Left kidney (tissue), 8 donors: ENCODE measurements at places on chromosomes 11 and 22.

GRCh38 chr11:106939157-106939556 is 79.1 kb downstream of the GUCY1A2 start:
- DNase-seq, result no peak

- DNase-seq, result no peak
Measured at GRCh38 chr22:44229331-44229730, 48.6 kb downstream of the PARVG start.

- DNase-seq, result no peak
Measured at GRCh38 chr11:1468473-1469066, 18.0 kb downstream of the MOB2 start.

- DNase-seq, result no peak
Measured at GRCh38 chr11:68050371-68050841, 11.6 kb downstream of the TCIRG1 start.

GRCh38 chr11:34380696-34381095 is 22.9 kb upstream of the ABTB2 start:
- no peak for DNase-seq

DNA sequence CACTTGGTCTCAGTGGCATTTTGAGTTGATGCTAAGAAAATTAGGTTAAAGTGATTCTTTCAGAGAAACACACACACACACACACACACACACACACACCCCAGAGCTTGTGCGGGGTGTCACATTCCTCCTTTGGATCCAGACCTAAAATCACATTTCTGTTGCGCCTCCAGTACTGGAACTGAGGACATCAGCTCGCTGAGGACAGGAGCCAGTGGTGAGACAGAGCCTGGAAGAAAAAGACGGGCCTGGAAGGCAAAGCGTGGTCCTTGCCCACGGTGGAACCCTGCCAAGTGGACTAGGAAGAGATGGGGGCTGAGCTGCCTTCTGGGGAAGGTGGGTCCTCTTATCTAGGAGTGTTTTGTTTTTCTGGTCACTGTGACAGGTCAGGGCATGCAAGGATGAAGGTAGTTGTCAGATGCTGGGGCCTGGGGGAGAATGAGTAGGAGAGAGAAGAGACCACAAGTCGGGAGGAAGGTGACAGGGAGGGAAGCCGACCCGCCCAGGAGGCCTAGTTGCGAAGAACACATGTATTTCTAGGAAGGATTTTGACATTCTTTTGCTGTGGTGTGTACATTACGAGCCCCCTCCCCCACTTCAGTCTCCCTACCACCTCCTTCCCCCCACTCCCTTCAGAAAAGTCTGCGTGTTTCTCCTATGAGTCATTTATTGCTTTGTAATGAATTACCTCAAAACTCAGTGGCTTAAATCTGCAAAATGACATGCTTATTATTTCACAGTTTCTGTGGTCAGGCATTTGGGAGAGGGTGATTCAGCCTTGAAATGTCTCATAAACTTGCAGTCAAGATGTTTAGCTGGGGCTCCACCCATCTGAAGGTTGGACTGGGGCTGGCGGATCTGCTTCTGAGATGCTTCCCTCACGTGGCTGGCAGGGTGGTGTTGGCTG is 4.8 kb upstream of the ELFN2 start:
- DNase-seq, result no peak

DNA sequence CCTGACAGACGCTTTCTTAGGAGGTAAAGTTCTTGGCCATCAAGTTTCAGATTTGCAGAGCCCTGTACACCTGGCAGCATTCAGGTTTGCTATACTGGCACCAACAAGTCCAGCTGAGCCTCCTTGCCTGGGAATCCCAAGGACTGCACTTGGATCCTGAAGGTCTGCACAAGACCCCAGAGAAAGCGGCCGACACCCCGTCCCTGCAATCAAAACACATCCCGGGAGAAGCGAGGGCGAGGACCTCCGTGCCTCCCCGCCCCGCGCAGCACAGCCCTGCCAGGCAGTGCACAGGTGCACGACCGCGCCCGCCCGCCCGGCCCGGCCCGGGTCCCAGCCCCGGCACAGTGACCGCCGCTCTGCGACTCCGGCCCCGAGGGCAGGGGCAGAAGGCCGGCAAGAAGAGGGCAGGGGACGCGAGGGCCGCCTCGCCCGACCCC is 559 bp downstream of the MRTFA start:
- no peak for DNase-seq

- DNase-seq, result no peak
Measured at GRCh38 chr11:118003456-118003855, 17.3 kb downstream of the IL10RA start.

DNA sequence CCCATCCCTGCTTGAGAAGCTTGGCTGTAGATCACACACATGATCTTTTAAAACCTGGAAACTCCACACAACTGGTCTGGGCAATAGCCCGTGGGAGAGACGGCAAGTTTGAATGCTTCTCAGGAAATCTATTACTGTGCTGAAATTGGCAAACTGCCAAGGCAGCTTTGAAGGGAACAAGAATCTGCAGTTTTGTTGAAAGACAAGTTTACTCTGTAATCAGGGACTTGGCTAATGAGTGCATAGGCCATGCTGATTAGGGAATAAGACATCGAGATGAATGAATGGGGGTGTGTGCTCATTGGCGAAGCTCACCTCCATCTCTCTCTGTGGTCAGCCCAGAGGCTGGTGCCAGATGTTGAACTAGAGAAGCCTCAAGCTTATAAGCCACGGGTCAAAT is 218.8 kb downstream of the HIPK3 start:
- DNase-seq, result peak; percentile 66

- DNase-seq, result no peak
Measured at GRCh38 chr22:24474221-24474620, 20.9 kb upstream of the UPB1 start.

- no peak for DNase-seq
Measured at GRCh38 chr22:45787759-45788158, 116.1 kb downstream of the ATXN10 start.

DNA sequence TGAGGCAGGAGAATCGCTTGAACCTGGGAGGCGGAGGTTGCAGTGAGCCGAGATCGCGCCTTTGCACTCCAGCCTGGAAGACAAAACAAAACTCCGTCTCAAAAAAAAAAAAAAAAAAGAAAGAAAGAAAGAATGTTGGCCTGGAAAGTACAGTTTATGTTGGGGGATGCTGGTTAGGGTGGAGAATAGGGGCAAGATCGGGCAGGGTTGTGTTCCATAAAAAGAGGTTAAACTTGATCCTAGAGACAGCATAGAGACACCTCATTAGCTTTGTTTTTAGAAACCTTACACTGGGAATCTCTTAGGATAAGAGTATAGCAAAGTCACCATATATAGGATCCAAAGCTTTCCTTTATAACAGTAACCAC is 1.9 kb upstream of the FTH1 start:
- DNase-seq, result no peak

- DNase-seq, result no peak
Measured at GRCh38 chr11:34178209-34178821, 72.9 kb downstream of the NAT10 start.

GRCh38 chr11:123578778-123579481 is 75.5 kb downstream of the SCN3B start:
- DNase-seq, result no peak

GRCh38 chr11:120024586-120024985 is 113.3 kb downstream of the TRIM29 start:
- no peak for DNase-seq

DNA sequence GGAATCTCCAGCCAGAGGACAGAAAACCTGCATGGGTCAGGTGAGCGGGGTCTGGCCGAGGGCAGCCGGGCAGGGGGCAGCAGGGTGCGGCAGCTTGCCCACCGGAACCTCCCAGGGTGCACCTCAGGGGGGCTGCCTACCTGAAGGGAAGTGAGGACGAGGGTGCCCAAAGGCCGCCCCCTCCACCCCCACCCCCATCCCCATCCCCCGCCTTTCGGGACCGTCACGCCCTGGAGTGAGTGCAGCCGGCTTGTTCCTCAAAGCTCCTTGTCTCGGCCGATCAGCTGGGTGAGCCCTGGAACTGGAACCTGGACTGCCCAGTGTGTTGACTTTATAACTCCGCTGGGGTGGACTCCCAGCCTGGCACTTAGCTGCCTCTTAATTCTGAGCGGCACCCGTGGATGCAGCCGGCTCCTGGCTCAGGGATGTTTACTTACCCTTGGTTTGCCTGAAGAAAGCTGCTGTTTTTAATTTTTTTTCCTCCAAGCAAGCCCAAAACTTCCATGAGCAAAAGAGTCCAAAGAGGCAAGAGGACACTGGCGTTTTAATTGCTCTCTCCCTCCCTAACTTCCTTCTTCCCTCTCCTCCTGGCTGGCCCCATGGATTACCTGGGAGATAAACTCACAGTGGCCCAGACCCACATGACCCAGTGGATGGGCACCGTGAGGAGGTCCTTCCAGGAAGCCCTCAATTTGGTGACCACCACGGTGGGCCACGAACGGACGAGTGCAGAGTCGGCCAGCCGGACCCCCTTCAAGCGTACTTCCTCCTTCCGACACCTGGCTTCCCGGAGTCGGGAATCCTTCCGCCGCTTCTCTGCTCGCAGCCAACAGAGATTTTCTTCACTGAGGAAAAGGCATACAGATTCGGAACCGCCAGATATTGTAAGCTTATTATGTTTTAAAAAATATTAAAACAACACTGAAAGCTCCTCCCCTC is 87.8 kb upstream of the CRYBB3 start:
- DNase-seq, result peak; percentile 40

DNA sequence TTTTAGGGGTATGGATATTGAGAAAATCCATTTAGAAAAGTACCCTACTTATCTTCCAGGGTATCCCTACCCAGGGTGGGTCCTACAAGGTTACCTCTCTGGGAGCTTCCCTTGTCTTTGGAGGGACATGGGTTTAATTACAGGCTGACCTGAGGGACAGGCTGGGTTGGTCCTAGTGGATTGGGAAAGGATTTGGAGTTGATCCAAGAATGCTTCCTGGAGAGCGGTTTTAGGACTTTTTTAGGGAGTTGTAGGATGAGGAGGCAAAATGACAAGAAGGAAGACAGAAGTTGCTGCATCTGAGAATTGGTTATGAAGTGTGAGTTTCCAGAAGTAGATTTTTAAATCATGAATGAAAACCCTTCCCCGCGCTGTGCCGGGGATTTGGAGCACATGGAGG is 61.8 kb upstream of the CRTAM start:
- DNase-seq, result no peak

DNA sequence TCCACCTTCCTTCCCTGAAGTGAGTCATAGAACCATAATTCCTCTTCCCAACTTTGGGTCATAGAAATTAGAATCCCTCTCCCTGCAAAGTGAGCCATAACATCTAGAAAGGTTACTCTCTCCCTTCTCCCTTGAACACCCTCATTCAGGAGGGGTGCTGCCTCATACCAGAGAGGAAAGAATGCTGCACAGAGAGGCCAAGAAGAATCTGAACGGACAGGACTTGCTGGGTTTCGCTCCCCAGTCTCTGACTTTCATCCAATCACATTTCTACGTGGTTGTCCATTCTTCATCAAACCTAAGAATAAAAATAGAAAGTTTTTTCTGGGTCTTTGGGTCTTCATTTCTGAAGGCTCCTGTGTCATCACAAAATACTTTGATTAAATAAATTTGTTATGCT is 31.0 kb upstream of the BIRC3 start:
- DNase-seq, result no peak

- DNase-seq, result no peak
Measured at GRCh38 chr22:25514436-25515180, 49.9 kb upstream of the GRK3 start.

DNA sequence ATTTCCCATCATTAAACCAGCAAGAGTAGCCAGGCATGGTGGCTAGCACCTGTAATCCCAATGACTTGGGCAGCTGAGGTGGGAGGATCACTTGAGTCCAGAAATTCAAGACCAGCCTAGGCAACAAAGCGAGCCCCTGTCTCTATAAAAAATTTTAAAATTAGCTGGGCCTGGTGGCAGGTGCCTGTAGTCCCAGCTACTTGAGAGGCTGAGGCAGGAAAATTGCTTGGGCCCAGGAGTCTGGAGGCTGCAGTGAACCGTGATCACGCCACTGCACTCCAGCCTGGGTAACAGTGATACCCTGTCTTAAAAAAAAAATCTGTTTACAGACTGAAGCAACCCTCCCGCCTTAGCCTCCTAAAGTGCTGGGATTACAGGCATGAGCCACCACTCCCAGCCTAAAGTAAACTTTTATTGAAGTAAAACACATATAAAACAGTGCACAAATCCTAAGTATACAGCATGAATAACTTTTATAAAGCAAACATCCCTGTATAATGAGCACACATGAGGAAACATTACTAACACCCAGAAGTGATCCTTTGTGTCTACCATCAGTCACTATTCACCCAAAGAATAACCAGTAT is 12.6 kb downstream of the UCP3 start:
- no peak for DNase-seq

DNA sequence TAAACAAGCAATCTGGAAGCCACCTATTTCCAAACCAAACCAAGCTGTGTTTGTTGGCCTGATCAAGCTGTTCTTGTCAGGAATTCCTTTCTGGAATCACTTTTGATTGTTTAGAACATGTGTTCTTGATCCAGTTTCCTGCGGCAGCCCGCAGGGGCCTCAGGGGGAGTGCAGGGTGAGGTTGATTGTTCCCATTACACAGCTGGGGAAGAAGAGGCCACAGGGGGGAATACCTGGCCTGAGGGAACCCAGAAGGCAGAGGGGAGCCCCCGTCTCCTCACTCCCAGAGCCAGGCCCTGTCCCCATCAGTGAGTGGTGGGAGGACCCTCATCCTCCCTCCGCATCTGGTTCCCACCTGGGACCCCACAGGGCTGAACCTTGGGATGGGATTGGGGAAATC is 4.2 kb downstream of the MRGPRD start:
- DNase-seq, result no peak

GRCh38 chr22:31271485-31271884 is 20.8 kb downstream of the PIK3IP1 start:
- DNase-seq, result peak; percentile 41

GRCh38 chr11:71250523-71251150 is 1.7 kb downstream of the SHANK2 start:
- no peak for DNase-seq

- no peak for DNase-seq
Measured at GRCh38 chr11:128841461-128842072, 25.5 kb downstream of the KCNJ1 start.
